ENCODE measurements at places on chromosomes 3 and 15. TPM values are rescaled to one million over a fixed set of nuclear protein-coding genes. Genes with fewer than 3 reads are reported as not detected.

LMAN1L gene
- not detected for total RNA-seq

SLCO2A1 gene
- total RNA-seq: 169 TPM

C3orf70 gene
- 2.8 TPM for total RNA-seq

TRH gene
- not detected for total RNA-seq

LPP gene
- total RNA-seq: 233 TPM

ADAMTS17 gene
- 2.2 TPM for total RNA-seq

MFGE8 gene
- 184 TPM for total RNA-seq

MYRIP gene
- total RNA-seq: 6.6 TPM

ALPK3 gene
- total RNA-seq: 20.2 TPM

ACKR2 gene
- total RNA-seq: 8.9 TPM

GOLGA8S gene
- total RNA-seq: 0.60 TPM

DNASE1L3 gene
- 24.9 TPM for total RNA-seq

PAK6 gene
- total RNA-seq: 11.9 TPM

PLSCR2 gene
- 1.4 TPM for total RNA-seq

PARL gene
- 70.2 TPM for total RNA-seq

KIF15 gene
- total RNA-seq: 0.72 TPM

NMB gene
- total RNA-seq: 11.8 TPM

SLC24A5 gene
- not detected for total RNA-seq

IGSF11 gene
- total RNA-seq: 1.3 TPM

ABHD17C gene
- 18.8 TPM for total RNA-seq

ZMYND10 gene
- total RNA-seq: 14.2 TPM

PRR20G gene
- total RNA-seq: not detected

EXD1 gene
- total RNA-seq: not detected

CHRD gene
- total RNA-seq: 16.8 TPM

CLDN1 gene
- 86.0 TPM for total RNA-seq

WDR49 gene
- total RNA-seq: 1.0 TPM

TLR9 gene
- 0.94 TPM for total RNA-seq

ASB14 gene
- not detected for total RNA-seq

CHDH gene
- 33.4 TPM for total RNA-seq

FBXO40 gene
- not detected for total RNA-seq

TGM5 gene
- not detected for total RNA-seq

ATP13A5 gene
- not detected for total RNA-seq

ZCWPW2 gene
- 2.0 TPM for total RNA-seq

BFSP2 gene
- 0.41 TPM for total RNA-seq

TUBGCP5 gene
- 19.1 TPM for total RNA-seq

KCTD6 gene
- 19.0 TPM for total RNA-seq

OCA2 gene
- total RNA-seq: 2.5 TPM

EFHB gene
- 2.1 TPM for total RNA-seq

CHAC1 gene
- total RNA-seq: 4.7 TPM

CNTN3 gene
- total RNA-seq: 3.8 TPM

GOLGA8N gene
- total RNA-seq: 14.7 TPM

HHATL gene
- not detected for total RNA-seq

PPP1R14D gene
- not detected for total RNA-seq

CDHR4 gene
- 0.54 TPM for total RNA-seq

HRG gene
- total RNA-seq: 0.35 TPM

PTH1R gene
- 286 TPM for total RNA-seq

TUSC7 gene
- total RNA-seq: not detected

MAP1A gene
- 9.3 TPM for total RNA-seq
